ENCODE measurements at places on chromosomes 11 and 22.

DNA sequence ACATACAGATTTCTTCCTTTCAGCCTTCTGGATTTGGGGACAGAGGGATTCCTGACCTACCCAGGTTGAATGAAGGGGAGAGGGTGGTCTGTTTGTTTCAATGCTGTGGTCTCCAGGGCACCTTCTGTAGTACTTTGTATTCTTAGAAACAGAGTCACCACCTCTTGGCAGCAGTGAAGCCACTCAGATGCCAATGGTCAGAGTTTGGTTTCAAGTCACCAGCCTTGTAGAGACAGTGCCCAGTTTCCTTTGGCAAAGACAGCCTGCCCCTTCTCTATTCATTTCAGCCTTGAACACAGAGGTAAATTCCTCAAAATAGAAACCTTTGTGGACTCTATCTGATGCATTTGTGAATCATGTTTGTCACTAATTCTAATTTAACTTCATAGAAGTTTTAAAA lies 111.7 kb upstream of the RASSF10 start:
- DNase-seq, result no peak

DNA sequence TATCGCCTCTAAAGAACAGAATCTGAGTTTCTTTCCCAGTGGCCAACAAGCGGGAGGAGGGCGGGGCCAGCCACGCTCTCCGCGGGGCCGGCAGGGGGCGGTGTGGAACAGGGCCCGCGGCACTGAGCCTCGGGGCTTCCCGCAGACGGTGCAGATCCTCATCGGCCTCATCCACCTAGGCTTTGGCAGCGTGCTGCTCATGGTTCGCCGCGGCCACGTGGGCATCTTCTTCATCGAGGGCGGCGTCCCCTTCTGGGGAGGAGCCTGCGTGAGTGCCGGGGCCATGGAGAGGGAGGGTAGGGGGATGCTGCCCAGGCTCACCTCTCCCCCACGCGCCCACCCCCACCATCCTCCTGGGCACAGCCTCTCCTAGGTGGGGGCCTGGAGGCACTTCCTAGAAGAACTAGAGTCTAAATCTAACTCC lies 10.7 kb downstream of the MS4A15 start:
- no peak for DNase-seq

- DNase-seq, result no peak
These were observed 4.0 kb downstream of the FTH1 start for GRCh38 chr11:61963282-61964057.

- DNase-seq, result no peak
These were observed 17.6 kb upstream of the CLPB start for GRCh38 chr11:72451831-72452376.

DNA sequence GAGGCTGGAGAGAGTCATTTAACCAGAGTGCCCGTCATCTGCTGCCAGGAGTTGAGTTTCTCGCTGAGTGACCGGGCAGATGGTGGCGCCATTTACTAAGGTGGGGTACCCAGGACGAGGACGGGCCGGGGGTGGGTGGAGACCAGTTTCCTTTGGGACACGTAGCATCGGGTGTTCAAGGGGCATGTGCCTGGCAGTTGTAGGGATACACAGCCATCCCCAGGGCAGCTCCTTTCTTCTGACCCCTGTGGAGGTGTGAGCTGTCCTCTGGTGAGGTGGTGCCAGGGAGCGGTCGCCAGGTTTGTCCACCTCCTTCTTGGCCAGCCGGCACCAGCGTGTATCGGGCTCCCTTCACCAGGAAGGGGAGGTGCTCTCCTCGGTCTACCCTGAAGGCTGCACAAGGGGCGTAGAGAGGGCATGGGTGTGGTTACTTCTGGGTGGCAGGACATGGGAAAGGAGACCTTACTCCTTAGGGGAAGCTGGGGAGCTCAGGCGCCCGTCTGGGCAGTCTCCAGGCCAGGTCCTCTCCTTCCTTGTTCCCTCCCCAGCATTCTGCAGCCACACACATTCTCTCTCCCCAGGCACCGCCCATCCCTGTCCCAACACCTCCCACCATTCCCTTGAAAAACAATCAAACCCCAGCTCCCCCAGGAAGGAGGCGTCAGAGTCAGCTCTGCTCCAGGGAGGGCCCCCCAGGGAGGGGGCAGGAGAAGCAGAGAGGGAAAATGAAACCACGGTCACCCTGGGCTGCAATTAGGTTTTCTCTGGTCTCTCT lies 10.3 kb upstream of the MB start:
- DNase-seq, result peak; percentile 78

GRCh38 chr11:33451364-33451763 lies 194.2 kb downstream of the HIPK3 start:
- DNase-seq, result no peak

DNA sequence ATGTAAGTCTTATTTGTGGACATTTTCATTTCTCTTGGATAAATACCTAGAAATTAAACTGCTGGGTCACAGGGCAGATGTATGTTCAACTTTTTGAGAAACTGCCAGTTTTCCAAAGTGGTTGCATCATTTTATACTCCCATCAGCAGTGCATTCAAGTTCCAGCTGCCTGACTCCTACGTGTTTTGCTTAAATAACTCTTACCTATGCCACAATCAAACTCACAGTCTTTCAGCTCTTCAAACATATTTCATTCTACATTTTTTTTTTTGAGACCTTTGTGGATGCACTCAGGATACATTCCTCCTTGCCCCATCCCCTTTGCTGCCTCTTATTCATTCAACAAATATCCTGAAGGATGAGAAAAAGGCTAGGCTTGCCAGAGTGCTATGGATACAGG lies 9.2 kb downstream of the TCF20 start:
- no peak for DNase-seq

DNA sequence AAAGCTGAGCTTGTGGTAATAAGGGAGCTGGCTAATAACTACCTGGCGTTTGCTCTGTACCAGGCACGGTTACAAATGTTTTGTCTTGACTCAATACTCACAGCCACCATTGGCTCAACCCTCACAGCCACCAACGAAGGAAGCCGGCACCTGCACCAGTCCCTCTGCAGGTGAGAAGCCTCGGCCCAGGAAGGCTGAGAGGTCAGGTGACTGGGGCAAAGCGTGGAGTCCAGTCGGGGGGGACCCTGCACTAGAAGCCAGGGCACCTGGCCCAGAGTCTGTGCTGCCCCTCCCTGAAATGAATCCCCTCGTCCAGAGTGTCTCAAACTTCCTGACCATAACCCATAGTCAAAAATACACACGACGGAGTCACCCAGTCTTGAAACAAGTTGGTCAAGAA lies 90.1 kb downstream of the PHF21B start:
- no peak for DNase-seq

DNA sequence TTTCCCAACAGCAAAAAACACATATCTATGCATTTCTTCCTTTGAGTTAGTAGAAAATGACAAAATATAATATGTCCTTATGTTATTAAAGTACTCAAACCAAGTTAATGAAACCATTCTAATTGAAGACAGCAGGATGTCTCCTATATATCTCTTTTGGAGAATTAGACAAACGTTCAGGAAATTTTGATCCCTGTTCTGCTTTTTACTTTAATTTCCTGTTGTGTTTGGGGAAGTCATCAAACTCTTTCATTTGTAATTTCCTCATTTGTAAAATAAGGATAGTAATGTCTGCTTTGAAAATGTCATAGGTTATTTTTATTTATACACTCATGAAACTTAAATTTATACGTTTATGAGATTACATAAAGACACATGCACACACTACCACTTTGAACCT lies 281.8 kb upstream of the ANO5 start:
- DNase-seq, result no peak

DNA sequence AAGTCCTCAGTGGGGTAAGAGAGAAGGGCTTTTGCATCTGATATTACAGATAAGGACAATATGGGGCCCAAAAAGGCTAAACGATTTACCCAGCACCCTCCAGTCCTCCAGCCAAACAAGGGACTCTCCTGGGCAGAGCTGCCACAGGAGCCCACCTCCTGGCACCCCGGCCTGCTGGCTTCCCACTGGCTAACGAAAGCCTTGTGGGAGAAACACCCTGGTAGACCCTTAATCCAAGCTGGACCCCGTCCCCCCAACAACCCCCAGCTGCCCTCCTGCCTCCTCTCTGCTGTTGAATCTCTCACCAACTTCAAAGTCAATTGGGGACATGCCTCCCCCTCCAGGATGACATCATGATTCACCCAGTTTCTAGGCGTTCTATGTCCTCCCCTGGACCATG lies 10.8 kb downstream of the C1QTNF6 start:
- DNase-seq, result no peak

DNA sequence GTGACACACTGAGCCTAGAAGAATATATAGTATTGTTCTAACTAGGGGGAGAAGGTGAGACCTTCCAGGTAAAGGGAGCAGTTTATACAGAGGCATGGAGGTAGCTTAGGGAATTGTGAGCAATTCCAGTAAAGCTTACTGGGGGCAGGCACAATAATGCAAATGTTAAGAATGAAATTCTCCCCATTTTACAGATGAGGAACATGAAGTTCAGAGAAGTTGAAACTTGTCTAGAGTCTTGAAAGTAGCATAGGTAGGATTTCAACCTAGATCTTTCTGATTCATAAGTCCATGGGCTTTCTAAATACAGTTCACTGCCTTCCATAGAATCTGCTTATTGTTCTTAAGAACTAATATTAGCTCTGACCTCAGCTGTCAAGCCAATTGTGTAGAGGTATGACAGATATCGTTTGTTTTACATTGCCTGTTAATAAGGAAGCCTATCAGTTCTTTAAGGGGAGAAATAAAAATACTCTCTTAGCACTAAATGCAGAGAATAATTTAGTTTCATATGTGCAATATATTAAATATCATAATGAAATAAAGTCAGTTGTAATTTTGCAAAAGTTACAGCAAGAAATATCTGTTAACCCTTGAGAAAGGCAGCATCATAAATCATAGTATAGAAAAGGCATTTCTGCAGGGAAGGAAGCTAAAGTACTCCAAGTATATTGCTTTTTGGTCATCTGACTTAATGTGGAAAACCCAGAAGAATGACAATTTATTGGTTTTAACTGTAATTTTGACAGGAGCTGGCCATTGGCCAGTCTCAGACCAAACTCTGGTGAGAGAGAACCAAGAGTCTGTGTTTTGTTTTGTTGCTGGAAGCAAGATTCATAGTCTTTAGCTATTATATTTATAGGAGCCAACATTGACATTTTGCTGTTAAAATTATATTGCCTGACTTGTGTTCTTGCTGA lies 181.8 kb downstream of the UVRAG start:
- no peak for DNase-seq

- peak; percentile 44 for DNase-seq
These were observed 77.4 kb downstream of the CWC15 start for GRCh38 chr11:94895971-94896370.

GRCh38 chr11:11263238-11264005 lies 89.6 kb downstream of the CSNK2A3 start:
- peak; percentile 43 for DNase-seq

DNA sequence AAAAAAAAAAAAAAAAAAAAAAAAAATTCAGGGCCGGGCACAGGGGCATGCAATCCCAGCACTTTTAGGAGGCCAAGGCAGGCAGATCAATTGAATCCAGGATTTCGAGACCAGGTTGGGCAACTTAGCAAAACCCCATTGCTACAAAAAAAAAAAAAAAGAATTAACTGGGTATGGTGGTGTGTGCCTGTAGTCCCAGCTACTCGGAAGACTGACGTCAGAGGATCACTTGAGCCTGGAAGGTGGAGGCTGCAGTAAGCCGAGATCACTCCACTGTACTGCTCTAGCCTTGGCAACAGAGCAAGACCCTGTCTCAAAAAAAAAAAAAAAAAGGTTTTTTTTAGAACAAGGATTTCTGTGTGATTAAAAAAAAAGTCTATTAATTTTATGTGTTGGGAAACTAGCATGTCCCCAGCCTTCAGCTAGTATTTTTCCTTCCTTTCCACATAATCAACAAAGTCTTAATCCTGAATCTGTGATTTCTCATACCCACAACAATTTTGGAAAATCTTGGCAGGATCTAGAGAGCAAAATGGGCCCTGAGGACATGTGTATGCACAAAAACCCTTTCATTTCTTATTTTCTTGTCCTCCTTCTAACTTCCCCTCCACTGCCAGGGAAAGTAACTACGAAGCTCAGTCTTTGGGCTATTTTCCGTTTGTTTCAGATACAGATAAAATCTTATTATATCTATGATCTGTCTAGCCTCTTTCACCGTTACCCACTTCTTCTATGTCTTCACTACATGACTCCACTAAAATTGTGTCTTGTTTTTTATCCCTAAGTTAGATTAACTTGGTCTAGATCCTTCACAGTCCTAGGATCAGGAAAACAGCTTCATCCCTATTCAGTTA lies 5.7 kb upstream of the AMBRA1 start:
- DNase-seq, result no peak

DNA sequence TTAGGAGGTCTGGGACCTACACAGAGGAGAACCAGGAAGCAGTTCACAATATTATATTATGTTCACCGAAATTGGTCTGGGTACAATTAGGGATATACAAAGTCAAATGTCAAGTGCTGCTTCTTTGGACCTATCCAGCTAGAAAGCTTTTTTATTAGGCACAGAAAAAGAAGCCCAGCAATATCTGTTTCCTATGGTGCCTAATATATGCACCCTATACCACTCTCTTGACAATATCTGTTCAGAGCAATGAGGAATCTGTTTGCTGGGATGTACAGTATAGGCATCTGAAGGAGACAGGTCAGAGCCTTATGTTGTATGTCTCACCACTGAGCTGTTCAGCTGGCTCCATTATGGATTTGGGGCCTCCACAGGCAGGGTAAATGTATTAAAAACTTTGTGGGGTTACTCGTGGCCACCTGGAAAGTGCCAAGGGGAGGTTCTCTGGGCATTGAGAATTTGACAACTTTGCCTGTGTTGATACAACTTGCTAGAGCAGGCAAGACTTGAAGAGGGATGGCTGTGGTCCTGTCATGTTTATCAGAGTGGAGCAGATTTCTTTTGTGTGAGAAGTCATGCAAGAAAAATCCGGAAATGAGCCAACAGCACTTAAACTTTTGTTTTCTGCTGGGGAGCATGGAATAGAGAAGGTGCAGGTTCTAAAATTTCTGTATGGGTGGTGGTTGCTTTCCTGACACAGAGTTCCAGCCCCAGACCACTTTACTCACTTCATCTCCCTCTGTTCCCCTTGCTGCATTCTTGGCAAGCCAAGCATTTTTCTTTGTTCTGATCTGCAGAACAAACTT lies 10.1 kb downstream of the STIM1 start:
- DNase-seq, result no peak

GRCh38 chr11:134170919-134171281 lies 52.9 kb downstream of the NCAPD3 start:
- no peak for DNase-seq

Measured in kidney epithelial cell (primary cell).